ENCODE measurements at places on chromosomes 7 and 10.

- peak; percentile 24 for DNase-seq
Observed at GRCh38 chr7:150379441-150380379, 580 bp downstream of the ZNF775 start.

- no peak for DNase-seq
Observed at GRCh38 chr7:96182424-96183158, 139.3 kb downstream of the SLC25A13 start.

GRCh38 chr7:130273933-130274255 lies 7.2 kb downstream of the CPA2 start:
- peak; percentile 75 for DNase-seq

DNA sequence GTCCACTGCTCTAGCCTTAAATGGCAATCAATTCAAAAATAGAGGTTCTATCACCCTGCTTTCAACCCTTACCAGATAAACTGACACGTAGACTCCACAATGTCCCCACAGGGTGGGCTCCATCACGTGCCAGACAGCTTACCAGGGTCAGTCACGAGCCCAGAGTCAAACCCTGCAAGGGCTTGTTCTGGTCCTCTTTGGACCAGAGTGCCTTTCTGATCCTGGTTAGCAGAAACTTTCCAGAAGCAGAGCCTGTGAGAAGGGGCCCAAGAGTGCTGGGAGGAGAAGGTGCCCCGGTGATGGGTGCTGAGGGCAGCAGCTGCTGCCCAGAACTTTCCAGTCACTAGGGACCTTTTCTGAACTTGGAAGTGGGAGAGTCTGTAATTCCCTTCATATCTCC lies 354 bp upstream of the GIMAP5 start:
- DNase-seq, result no peak

DNA sequence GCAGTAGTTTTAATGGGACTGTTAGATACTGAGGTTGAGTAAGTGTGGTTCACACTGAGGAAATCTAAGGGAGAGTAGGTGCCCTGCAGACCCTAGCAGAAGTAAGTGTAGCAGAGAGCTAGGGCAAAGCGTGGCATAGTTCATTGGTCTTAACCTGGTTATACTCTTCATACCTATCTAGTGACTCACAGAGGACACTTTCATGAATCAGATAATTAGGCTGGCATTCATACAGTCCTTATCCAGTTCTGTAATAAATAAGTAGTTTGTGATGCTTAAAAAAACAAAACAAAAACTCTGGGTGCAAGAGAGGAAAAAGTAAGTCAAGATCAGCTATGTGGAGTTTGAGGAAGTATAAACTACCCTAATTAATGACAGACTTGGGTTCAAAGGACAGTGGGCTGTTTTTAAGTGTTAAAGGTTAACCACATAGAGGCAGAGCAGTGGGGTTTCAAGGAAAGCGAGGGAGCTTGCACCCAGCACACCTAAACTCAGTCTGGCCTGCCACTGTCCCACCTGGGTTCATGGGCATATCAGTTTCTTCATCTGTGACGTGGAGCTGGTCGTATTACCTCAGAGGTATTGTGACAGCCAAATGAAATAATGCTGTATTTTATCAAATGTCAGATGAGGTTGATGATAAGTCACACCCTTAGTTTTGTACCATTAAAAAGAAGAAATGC lies 27.1 kb downstream of the LMTK2 start:
- no peak for DNase-seq

All from NCI-H748 treated with DMSO at 0.1 percent for 48 hours (cell line).